ENCODE measurements at places on chromosomes 2 and 18. TPM values are rescaled to one million over a fixed set of nuclear protein-coding genes. Genes with fewer than 3 reads are reported as not detected.

DNA sequence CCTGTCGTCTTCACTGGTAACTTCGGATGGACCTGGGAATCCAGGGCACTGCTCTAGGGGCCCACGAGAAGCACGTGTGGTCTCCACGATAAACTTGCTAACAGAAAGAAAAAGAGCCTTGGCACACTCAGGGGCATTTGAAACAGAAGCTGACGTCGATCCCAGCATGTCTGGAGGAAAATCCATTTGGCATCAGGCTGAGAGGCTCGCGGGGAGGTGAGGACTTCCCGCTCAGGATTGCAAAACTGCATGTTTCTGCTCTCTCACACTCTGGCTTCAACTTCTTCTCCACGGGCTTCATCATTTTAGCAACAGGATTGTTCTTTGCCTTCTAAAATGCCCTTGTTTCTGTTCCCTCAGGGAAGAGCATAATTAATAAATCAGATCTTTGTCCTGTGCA lies 181.7 kb upstream of the COPS8 start:
- no peak for DNase-seq

DNA sequence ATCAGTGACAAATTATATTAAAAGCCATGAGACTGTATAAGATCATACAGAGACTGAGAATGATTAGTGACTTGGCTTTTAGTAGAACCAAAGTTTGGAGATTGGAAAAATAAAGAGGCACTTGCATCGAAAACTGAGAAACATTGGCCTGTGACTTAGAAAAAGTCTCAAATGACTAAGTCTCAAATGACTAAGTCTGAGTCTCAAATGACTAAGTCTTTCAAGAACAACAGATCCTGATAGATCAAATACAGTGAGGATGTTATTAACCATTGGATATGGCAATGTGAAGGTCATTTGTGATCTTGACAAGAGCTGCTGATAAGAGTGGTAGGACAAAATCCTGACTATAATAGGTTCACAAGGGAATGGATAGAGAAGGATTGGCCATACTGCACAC lies 135.5 kb upstream of the FANCL start:
- no peak for DNase-seq

GRCh38 chr2:199922856-199923255 lies 11.8 kb downstream of the C2orf69 start:
- no peak for DNase-seq

DNA sequence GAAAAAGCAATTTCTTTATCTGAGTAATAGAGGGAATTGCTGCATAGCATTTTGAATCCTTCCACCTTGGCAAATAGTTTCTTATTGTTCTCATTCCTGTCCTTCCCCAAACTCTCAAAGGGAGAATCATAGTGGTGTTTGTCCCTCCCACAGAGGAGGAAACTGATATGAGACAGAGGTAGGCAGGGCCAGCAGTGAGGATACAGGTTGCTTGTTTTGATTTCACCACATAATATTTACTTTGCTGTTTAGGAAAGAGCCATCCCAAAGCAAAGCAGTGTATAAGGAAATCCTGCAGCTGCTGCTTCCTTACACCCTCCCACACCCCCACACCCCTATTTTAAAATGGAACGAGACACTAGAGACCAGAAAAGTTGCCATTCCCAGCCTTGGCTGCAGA lies 195.3 kb downstream of the SETBP1 start:
- no peak for DNase-seq

- peak; percentile 69 for DNase-seq
These were observed 935 bp upstream of the RAMP1 start for GRCh38 chr2:237858294-237859081.

GRCh38 chr2:206978746-206979145 lies 39.4 kb downstream of the CPO start:
- peak; percentile 77 for DNase-seq

DNA sequence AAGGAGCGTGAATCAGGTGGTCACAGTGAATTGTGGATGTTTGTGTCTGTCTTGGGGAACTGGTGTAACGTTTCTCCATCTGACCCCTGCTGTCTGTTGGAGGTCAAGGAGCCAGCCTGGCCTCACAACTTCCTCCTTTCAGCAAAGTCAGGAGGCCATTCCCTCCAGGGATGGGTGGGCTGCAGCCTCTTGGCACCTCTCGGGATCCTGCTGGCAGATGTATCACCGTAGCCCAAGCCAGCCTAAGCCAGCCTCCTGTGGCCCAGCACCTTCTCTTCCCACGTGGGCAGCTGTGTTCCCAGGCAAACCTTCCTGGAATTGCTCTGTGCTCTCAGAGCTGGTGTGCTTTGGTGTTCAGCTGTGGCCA lies 30.5 kb downstream of the HPCAL1 start:
- DNase-seq, result no peak

DNA sequence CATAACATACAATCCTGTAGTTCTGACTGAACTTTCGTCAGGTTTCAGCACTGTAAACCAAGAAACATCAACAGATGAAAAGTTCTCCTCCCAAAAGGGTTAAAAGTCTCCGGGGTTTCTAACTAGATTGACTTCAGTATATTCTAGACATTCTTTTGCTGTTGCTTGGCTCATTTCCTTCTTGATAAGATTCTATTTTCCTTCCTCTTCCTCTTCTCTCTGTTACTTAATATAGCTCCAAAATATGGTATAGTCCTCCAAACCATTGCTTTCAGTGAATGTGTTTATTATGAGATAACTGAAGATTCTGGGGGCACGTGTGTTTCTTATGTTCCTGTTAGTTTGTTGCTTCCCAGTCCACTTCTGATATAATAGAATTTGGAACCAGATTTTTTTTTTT lies 46.4 kb upstream of the MAP4K3 start:
- DNase-seq, result no peak

DNA sequence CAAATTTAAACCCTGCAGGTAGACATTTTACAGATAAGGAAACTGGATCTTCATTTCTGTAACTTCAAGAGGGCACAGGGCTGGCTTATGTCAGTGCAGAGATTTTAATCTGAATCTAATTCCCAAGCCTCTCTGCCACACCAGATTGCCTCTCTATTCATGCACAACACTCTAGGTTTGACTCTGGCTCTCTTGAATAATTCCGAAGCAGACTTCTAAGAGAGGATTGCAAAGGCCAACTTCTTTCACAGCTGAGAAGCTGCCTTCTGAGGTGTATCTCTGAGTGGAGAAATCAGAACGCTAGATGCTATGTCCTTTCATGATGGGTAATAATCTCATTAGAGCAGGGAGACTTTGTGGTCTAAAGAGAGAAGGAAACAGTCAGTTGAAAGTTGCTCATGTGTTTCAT lies 20.1 kb upstream of the MGAT5 start:
- no peak for DNase-seq

DNA sequence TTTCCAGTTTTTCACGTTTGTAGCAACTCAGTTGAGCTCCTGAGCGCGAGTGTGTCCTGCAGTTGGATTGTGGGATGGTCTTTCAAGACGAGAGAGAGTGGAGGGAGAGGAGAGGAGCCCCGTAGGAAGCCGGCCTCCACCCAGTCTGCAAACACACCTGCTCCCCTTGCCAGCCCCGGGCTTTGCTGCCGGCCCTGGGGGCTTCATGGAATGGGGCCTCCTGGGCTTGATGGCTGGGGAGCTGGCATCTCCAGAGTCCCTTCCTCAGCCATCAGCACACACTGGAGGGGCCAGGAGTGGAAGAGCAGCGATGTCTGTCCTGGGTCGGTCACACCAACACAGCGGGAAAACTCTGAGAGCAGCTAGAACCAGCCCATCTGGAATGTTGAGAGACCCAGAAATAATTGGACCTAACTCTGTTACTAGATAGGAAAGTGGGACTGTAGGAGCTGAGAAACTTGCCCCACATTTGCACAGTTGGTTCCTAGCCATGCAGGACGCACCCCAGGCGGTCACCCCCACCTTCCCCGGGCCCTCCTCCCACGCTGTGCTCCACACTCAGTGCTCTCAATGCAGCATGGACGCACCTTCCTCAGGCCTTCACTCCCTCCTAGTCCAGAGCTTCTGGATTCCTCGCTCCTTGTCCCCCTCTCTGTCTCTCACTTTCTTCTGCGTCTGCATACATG lies 69.6 kb downstream of the PTGR3 start:
- DNase-seq, result no peak

DNA sequence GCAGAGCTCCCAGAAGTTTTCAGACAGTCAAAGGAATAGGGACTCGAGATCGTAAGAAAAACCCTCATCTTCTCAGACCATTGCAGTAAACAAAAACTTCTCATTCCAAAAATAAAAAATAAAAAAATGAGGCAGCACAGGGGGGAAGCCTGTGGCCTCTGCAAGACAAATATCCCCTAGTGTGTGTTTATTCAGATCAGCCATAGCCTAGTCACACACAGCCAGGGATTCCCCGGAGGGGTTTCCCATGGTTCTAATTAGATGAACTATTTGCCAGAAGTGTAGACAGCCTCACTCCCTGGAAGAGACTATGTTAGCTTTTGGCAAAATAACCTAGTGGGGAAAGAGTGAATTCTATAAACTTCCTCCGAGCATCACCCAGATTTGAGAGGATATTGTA lies 122.9 kb upstream of the KLF7 start:
- DNase-seq, result no peak

GRCh38 chr2:121211689-121212151 lies 73.3 kb downstream of the TFCP2L1 start:
- DNase-seq, result no peak

DNA sequence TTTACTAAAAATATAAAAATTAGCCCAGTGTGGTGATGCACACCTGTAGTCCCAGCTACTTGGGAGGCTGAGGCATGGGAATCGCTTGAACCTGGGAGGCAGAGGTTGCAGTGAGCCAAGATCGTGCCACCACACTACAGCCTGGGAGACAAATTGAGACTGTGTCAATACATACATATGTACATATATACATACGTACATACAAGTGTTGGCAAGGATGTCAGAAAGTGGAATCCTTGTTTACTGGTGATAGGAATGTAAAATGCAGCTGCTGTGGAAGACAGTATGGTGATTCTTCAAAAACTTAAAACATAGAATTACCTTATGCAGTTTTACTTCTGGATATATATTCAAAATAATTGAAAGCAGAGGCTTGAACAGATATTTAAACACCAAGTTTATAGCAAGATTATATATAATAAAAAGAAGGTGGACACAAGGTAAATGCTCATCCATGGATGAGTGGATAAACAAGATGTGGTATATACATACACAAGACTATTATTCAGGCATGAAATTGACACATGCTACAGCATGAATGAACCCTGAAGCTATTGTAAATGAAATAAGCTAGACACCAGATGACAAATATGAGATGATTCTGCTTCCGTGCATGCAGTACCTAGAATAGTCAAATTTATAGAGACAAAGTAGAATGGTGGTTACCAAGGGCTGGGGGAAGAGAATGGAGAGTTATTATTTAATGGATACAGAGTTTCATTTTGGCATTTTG lies 43.2 kb downstream of the CCDC138 start:
- DNase-seq, result no peak

- no peak for DNase-seq
These were observed 595 bp upstream of the HDHD2 start for GRCh38 chr18:47150824-47151366.

- DNase-seq, result peak; percentile 64
These were observed 179.8 kb downstream of the LTBP1 start for GRCh38 chr2:33126552-33126951.

DNA sequence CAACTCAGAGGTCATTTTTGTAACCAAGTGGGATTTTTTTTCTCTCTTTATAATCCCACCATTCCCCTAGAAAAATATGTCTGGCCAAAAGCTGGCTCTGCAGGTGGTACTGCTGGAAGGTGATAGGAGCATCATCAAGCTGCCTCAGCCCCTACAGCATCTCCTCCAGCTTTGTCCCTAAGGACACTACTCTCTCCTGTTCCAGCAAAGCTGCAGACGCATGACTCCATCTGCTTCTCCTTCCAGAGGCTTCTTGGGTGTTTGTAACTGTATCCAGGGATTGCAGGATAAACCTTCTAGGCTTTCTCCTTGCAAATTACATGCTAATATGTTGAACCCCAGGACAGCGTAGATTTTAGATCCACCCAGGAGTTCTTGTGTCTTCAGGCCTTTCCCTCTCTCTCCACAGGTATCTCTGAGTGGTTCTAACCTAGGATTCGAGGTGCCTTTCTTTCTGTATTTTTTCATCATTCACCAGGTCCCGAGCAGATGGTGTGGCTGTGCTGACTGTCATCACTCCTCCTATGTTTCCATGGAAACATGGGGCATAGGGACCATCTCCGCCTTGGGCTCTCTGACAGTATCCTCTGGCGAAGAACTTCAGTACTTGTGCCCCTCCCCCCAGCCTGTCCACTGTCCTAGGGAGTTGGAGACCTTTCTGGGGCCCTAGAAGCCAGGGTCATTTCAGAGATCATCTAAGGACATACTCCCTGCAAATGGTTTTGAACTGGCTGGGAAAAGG lies 34.3 kb downstream of the AFF3 start:
- DNase-seq, result no peak

DNA sequence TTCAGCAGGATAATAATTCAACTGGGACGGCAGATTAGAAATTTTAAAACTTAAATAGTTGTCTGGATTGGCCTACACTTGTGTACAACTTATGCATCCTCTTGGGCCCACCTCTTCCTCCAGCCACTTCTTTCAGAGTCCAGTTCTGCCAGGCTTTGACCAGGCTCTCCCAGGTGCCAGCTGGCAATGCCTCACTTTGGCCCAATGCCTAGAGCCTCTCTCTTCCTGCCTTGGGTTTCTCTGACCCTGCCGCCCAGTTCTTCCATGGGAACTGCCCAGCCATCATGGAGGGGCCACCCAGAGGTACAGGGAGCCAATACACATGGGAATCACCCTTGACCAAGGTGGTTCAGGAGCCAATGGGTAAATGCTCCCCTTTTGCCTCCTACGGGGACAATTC lies 135.5 kb downstream of the IRS1 start:
- DNase-seq, result no peak

DNA sequence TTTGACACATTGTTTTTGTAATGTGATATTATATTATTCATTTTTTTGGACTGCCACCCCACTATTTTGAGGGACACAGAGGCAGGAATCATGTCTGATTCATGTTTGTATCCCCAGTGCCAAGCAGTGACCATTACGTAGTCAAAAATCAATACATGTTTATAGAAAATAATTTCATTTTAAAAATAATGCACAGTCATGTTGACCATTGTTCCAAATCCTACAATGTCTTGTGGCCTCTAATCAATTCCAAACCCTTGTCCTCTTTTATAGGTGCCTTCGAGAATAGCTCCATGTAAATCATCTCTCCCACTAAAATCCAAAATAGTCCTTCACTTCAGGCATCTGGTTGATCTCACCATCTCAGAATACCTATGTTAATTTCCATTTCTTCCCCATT lies 454.7 kb downstream of the LRP1B start:
- no peak for DNase-seq

The HJURP gene
- 13.3 TPM for polyA plus RNA-seq

The GPR35 gene
- 1.7 TPM for polyA plus RNA-seq

The ATP6V1B1 gene
- polyA plus RNA-seq, result 0.86 TPM

The CIB4 gene
- not detected for polyA plus RNA-seq

The NOL4 gene
- polyA plus RNA-seq, result 0.08 TPM

The ADD2 gene
- 4.7 TPM for polyA plus RNA-seq

The ABHD1 gene
- 0.37 TPM for polyA plus RNA-seq

The UGT1A9 gene
- not detected for polyA plus RNA-seq

The HES6 gene
- 16.6 TPM for polyA plus RNA-seq

The IL1R2 gene
- polyA plus RNA-seq, result not detected

The RAB27B gene
- 0.58 TPM for polyA plus RNA-seq

The ITGB1BP1 gene
- polyA plus RNA-seq, result 98.9 TPM

All from muscle of back (tissue), 13 donors.